Anterior cingulate cortex (tissue), 58 donors: ENCODE measurements at places on chromosomes 13 and 19.
A peak's percentile ranks its signal among the peaks of the same experiment; 100 is the strongest.

GRCh38 chr19:8251025-8251472 is 41.9 kb downstream of the CERS4 start:
- DNase-seq = peak; percentile 84

DNA sequence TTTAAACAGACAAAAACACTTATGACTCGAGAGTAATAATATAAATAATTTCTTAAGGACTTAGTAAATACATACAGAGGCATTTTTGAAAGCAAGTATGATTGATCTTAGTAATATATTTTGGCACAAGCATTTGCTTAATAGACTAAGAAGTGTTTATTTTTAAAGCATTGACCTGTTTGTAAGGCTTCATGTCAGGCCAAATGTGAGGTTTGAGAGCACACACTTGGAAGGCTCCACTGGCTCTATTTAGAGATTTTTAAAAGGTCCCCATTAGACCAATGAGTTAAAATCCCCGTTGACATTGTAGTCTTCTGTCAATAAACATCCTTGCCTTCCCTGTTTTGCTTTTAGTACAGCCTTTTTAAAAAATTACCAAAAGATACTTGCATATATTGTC is 50.4 kb downstream of the ATP8A2 start:
- DNase-seq = no peak

DNA sequence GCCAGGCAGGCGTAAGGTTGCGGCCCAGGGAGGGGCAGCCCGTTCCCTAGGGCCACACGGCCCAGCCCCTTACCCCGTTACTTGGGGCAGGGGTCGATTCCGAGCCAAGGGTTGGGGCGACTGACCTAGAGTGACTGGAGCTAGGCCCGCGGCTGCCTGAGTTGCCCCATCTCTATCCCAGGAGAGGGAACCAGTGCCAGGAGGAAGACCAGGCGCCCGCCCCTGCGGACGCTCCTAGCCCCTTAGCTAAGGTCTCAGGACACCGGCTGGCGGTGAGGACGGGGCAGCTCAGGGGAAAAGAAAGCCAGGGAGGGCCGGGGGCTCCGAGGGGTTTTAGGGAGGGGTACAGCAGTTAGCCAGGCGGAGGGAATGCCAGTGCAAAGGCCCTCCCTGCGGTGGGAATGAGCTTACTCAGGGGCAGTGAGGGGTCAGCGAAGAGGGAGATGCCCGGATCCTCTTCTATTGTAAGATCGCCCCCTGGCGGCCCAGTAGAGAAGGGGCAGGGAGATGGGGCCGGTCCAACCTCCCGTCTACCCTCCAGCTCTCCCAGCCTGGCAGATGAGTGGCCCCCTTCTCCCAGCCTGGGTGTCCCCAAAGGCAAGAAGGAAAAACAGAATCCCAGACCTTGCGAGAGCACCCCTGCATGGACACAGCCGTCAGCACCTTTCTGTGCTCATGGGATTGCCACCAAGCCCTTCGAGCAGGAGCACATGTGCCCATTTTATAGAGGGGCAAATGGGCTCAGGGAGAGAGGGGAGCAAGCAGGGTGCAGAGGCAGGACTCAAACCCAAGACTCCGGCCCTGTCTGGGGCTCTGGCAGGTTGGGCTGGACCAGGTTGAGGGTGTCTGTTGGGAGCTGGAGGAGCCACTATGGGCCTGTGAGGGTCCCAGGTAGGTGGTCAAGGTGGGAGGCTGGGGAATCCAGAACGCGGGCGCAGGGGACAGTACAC is 16.3 kb downstream of the CILP2 start:
- no peak for DNase-seq

DNA sequence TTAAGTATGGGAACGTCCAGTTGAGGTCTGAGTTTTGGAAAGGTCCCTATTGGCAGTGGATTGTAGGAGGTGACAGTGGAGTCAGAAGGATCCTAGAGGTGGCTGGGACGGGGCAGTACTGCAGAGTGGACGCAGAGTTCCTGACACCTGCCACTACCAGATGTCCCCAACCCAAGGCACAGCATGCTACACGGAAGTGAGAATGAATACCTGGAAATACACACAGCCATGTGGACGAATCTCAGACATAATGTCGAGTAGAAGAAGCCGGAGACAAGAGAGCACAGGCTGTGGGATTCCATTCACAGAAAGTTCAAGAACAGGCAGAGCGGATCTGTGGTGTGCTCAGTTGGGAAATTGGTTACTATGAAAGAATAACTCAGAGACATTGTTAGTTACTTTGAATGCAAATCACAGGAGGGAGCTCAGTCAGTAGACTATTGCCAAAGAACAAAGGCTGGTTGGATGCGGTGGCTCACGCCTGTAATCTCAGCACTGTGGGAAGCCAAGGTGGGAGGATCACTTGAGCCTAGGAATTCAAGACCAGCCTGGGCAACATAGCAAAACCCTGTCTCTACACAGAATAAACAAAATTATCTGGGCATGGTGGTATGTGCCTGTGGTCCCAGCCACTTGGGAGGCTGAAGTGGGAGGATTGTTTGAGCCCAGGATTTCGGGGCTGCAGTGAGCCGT is 37.4 kb downstream of the RYR1 start:
- no peak for DNase-seq

- no peak for DNase-seq
Measured at GRCh38 chr19:3065675-3066357, 3.5 kb upstream of the TLE5 start.

GRCh38 chr19:18160971-18161635 is 8.1 kb downstream of the PIK3R2 start:
- DNase-seq = peak; percentile 61

- DNase-seq = no peak
Measured at GRCh38 chr19:19271828-19272599, 1.1 kb downstream of the TM6SF2 start.

DNA sequence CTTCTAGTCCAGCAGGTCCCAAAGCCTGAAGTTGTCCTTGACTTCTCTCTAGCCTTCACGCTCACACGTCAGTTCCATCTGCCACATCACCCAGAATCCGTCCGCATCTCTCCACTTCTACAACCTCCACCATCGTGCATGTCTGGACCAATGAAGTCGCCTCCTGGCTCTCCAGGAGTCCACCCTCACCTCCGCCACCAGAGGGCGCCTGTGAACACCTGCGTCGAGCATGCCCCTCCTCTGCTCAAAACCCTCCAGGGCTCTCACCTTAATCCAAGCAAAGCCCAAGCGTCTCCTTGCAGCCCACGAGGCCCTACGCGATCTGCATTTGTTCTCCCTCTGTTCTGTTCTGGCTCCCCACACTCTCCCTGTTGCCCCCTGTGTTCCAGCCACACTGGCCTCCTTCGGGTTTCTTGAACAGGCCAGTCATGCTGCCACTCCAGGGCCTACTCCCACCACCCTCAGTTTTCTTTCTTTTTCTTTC is 3.7 kb downstream of the USHBP1 start:
- no peak for DNase-seq

- DNase-seq = no peak
Measured at GRCh38 chr13:41139296-41139966, 6.8 kb upstream of the KBTBD6 start.

GRCh38 chr19:53909471-53910169 is 542 bp downstream of the CACNG7 start:
- no peak for DNase-seq

DNA sequence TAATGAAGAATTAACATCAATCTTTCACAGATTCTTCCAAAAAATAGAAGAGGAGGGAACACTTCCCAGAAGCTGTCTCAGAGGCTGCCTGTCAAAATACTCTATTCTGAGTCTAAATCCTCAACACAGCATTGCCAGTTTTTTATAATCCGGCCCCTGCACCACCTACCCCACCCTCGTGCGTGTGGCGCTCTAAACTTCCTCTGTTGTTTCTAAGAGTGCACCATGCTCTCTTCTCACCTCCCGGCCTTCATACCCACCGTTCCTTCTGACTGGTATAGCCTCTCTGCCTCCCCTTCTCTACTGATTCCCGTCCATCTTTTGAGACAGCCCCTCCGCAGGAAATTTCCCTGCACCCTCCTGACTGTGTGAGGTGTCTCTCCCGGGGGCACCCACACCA is 136.8 kb downstream of the KATNAL1 start:
- DNase-seq = no peak

DNA sequence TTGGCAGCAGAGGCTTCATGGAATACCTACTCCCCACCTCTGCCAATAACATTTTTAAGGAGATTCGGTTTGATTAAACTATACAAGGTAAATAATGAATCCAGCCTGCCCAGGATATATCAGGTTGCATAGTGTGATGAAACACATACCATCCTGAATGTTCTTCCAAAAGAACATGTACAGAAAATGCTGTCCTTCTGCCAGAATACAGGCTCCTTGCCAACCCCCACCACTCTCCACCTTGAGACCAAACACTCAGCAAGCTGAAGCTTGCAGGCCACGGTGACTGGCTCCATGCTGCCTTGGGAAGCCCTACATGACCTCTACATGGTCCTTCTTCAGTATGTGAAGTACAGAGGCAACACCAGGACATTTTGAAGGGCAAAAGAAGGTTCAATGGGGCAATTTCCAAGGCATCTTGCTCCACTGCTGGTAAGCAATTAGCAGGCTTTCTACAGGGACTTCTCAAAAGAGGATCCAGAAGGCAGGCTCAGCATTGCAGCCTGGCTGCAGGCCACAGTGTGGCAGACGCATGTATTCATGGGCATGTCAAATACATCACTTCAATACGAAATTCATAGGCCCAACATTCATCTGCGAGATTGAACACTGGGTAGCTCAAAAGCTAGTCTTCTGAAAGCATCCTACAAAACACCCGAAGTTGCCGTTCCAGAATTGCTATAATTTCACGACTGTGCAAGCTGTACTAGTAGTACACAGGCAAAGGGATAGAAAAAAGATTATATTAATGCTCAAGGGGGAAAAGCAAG is 62.4 kb upstream of the SERP2 start:
- no peak for DNase-seq

- DNase-seq = no peak
Measured at GRCh38 chr13:46609052-46609451, 56.1 kb downstream of the LRCH1 start.

DNA sequence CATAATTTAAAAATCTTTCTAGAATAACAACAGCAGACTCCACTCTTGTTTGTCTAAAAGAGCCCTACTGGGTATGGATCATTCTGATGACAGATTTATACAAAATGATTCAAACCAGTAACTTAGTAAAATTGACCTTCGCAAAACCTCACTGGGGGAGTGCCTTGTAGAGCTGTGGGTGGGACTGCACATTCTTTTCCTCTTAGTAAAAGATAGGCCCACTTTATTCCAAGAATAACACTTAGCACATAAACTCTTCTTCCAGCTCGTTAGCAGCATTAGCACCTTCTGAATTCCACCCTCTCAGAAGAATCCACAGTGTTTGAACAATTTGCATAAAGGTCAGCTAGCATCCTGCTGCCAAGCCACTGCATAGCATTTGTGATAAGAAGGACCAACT is 106.8 kb downstream of the STOML3 start:
- no peak for DNase-seq

DNA sequence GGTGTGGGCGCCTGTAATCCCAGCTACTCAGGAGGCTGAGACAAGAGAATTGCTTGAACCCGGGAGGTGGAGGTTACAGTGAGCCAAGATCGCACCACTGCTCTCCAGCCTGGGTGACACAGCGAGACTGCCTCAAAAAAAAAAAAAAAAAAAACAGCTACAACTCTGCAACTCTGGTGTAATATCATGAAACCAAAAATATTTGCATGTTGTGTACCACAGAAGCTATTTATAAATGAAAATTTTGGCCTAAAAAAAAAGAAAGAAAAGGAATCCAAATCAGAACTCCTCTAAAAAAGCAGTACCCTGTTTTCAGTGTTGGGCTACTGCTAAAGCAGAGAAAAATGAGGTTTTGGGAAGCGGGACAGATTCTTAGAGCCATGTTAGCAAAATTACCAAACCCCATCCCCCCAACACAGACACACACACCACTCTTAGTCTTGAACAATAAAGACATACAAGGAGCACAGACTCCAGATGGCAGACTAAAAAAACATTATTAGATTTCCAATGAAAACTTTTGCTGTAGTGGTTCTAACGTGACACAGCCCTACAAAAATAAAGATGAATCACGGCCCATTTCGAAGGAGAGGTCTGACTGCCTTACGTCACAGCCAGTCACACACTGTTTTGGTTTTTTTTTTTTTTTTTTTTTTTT is 51.5 kb downstream of the INSR start:
- DNase-seq = no peak
